Muscle of leg (tissue), 16 donors: ENCODE measurements at places on chromosomes 4 and X. TPM values are rescaled to one million over a fixed set of nuclear protein-coding genes. Genes with fewer than 3 reads are reported as not detected.

Gene WDR17
- total RNA-seq: 0.22 TPM

Gene ATP6AP1
- 30.0 TPM for total RNA-seq

DNA sequence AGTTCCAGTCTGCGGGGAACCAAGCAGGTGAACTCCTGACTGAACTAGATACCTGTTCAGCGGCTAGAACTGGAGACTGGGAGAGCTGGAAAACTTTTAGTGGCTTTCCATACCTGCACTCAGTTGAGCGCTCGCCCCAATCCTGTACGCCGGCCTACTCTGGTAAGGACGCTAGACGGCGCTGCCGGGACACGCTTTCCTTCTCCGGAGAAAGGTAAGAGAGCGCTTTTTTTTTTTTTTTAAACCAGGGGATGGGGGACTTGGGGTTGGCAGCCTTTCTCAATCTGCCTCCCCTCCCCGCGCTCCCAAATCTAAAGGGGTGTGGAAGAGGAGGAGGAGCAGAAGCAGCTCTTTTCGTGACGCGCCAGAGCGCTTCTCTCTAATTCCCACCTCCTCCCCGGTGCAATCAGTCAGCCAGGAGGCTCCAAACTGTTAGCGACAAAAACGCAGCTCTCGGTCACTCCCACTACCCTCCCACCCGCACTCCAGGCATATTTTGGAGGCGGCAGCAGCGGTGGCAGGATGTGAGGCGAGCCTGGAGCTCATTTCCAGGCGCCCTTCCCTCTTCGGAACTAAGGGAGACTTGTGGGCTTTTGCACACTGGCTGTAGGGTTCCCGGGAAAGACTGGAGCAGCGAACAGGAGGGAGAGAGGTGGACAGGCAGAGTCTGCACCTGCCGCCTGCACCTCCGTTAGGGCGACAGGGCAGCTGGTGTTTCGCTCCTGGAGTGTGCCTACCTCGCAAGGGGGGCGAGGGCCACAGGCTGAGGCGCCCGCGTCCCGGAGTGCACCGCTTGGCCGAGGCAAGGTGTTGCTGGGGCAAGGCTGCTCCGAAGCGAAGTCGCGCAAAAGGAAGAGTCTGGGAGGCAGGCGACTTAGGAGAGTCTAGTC is at the start of gene IL1RAPL2:
TSS of gene IL1RAPL2 (plus strand) at position 409 of the 890 bp plus-strand sequence.
- peak; percentile 69 for DNase-seq
- H3K36me3 ChIP-seq: no peaks in the 10 kb centered on the region
- H3K27me3 ChIP-seq: peaks cover 55% of the 10 kb centered on the region
- H3K4me1 ChIP-seq: peaks cover 10% of the 10 kb centered on the region

- H3K4me1 ChIP-seq: no peaks in the 10 kb centered on the region
- no peak overlapping the region for H3K27ac ChIP-seq
- H3K4me3 ChIP-seq: no peak overlapping the region
- no peaks in the 10 kb centered on the region for H3K36me3 ChIP-seq
These were observed 69.8 kb downstream of the SHROOM3 start for GRCh38 chr4:76504613-76505465.

Gene MAGEA2
- not detected for total RNA-seq

- H3K36me3 ChIP-seq: no peaks in the 10 kb centered on the region
- no peak overlapping the region for H3K27ac ChIP-seq
- H3K4me1 ChIP-seq: peaks cover 8% of the 10 kb centered on the region
- H3K4me3 ChIP-seq: no peak overlapping the region
- DNase-seq: peak; percentile 20
These were observed 5.4 kb upstream of the TBC1D1 start for GRCh38 chr4:37885496-37885895.

Gene RNF175
- total RNA-seq: 1.2 TPM

DNA sequence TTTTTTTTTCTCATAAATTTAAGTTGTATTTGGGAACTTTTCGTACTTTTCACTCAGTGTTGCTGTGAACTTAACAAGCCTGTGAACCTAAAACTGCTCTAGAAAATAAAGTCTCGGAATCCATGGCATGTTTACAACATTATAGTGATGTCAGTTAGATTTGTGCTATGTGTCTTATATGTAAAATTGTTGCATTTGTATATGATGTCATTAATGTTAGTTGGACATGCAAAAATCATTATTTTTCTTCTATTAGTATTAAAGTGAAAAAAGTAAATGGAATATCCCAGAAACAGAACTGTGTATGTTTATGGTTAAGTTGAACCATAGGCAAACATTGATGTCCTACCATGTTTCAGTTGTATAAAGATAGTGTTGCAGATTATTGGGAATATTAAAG is 85.2 kb downstream of the STIM2 start:
- no peaks in the 10 kb centered on the region for H3K4me1 ChIP-seq
- no peak overlapping the region for H3K27ac ChIP-seq
- no peaks in the 10 kb centered on the region for H3K27me3 ChIP-seq
- no peak for DNase-seq
- H3K4me3 ChIP-seq: no peak overlapping the region

DNA sequence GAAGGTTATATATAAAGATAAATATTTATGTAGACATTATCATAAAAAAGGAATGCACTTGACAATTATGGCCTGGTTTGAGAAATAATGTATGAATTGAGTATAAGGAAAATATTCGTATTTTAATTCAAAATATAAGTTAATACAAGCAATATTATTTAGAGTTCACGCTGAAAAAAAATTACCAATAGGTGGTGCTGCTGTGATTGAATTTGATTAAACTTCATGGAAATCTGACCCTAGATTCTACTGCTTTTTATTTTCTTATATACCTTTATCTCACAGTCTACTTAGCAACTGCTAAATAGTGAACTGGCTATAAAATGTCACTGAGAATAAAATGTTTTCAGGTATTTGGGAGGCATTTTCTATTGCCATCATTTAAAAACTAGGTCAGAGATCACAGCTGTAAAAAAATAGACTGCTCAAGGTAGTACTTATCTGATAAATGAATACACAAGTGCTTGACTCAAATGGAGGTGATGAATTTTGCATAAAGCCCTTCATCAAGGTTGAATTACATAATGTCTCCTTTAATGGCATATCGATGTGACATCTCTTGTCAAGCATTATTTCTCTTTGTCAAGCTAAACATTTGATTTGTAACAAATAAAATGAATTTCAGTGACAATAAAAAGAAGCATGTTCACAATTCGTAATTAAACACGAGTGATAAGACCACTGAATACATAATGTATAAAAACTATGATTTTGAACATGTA is 1638.8 kb upstream of the PCDH7 start:
- no peaks in the 10 kb centered on the region for H3K4me1 ChIP-seq
- H3K36me3 ChIP-seq: no peaks in the 10 kb centered on the region
- no peak overlapping the region for H3K4me3 ChIP-seq
- DNase-seq: peak; percentile 30
- no peaks in the 10 kb centered on the region for H3K27me3 ChIP-seq

- no peak overlapping the region for H3K27ac ChIP-seq
- DNase-seq: no peak
- H3K27me3 ChIP-seq: peaks cover 2% of the 10 kb centered on the region
- H3K36me3 ChIP-seq: no peaks in the 10 kb centered on the region
- no peak overlapping the region for H3K4me3 ChIP-seq
These were observed 68.9 kb downstream of the WNK3 start for GRCh38 chrX:54288968-54289367.

- no peaks in the 10 kb centered on the region for H3K27me3 ChIP-seq
- H3K4me3 ChIP-seq: peak overlapping the region; percentile 95
- peaks cover 6% of the 10 kb centered on the region for H3K36me3 ChIP-seq
- H3K4me1 ChIP-seq: peaks cover 20% of the 10 kb centered on the region
These were observed 669 bp downstream of the IRF2 start for GRCh38 chr4:184473499-184474262.

- H3K4me1 ChIP-seq: no peaks in the 10 kb centered on the region
- H3K4me3 ChIP-seq: no peak overlapping the region
- H3K27ac ChIP-seq: no peak overlapping the region
- H3K27me3 ChIP-seq: peaks cover 11% of the 10 kb centered on the region
These were observed 34.6 kb upstream of the PRRG1 start for GRCh38 chrX:37314531-37314930.
